ENCODE measurements at places on chromosomes 2 and 18. TPM values are rescaled to one million over a fixed set of nuclear protein-coding genes. Genes with fewer than 3 reads are reported as not detected.

DNA sequence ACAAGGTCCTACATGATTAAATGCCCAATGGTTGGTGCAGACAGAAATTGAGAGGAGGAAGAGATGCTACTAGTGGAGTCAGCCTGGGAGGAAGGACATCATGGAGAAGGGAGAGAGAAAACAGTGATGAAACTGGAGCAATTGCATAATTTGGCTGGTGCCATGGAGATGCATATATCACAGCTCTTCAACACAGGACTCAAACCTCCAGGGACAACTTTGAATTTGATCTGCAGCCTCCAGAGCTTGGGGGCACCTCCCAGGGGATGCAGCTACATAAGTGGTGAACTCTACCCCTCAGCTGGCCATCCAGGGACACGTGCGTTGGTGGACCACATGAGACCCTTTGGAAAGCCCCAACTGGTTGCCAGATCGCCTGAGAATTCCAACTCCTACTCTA lies 80.4 kb downstream of the CTAGE1 start:
- H3K27me3 ChIP-seq: no peaks in the 10 kb centered on the region
- no peak for DNase-seq
- no peaks in the 10 kb centered on the region for H3K4me1 ChIP-seq
- no peak overlapping the region for H3K4me3 ChIP-seq
- H3K27ac ChIP-seq: peak overlapping the region; percentile 61
- H3K36me3 ChIP-seq: no peaks in the 10 kb centered on the region

DNA sequence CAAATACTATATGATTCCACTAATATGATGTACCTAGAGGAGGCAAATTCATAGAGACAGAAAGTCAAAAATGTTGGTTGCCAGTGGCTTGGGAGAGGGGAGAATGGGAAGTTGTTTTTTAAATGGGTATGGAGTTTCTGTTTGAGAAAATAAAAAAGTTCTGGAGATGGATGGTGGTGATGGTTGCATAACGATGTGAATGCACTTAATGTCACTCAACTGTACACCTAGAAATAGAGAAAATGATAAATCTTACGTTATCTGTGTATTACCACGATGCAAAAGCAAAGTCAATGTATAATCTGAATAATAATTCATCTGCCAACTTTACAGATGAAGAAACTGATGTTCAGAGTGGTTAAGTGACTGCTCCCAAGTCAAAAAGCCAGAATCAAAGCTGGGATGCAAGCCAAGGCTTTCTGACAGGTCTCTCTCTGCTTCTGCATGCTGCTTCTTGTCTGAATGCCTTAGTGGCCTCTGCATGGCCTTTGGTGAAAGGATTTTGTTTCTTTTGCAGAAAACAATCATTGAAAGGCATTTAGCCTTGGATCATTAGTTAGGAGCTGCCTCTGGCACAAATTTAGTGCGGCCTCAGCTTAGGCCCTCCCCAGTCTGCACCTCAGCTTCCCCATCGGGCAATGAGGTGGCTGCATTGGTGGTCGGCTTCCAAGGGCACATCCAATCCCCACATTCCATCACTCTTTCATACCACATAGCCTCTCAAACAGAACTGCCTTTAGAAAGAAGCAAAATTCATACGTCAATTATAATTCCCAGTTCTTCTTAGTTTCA lies 46.5 kb upstream of the MYCN start:
- H3K27ac ChIP-seq: no peak overlapping the region
- no peaks in the 10 kb centered on the region for H3K27me3 ChIP-seq
- no peaks in the 10 kb centered on the region for H3K4me1 ChIP-seq
- no peak for DNase-seq

- DNase-seq: no peak
- no peak overlapping the region for H3K27ac ChIP-seq
- no peak overlapping the region for H3K4me3 ChIP-seq
- no peaks in the 10 kb centered on the region for H3K4me1 ChIP-seq
- H3K36me3 ChIP-seq: no peaks in the 10 kb centered on the region
Measured at GRCh38 chr2:217120429-217120828, 260.6 kb upstream of the TNP1 start.

DNA sequence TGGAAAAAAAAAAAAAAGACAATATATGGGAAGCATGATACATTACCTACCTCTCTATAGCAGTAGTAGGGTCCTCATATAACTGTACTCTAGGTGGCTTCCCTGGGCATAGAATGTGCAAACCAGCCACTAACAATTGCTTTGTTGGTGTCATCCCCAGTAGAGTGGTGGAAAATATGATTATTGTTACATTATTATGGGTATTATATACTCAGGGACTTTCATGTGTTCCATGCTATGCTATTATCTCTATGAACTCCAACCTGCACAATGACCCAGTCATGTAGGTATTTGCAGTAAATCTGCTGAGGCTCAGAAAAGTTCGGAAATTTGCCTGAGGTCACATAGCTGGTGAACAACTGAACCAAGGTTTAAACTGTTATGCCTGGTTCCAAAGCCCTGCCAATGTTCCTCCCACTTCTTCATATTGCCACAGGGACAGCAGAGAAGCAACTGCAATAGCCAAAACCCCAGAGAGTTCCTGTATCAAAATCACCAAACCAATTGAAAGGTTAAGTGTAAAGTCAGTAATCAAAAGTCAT lies 52.6 kb upstream of the MAP4K4 start:
- H3K27me3 ChIP-seq: no peaks in the 10 kb centered on the region
- H3K4me1 ChIP-seq: no peaks in the 10 kb centered on the region
- DNase-seq: no peak
- no peak overlapping the region for H3K27ac ChIP-seq
- no peak overlapping the region for H3K4me3 ChIP-seq

GRCh38 chr2:59693231-59693959 lies 860.1 kb downstream of the BCL11A start:
- no peaks in the 10 kb centered on the region for H3K4me1 ChIP-seq
- H3K27ac ChIP-seq: no peak overlapping the region
- no peaks in the 10 kb centered on the region for H3K27me3 ChIP-seq
- DNase-seq: no peak
- H3K4me3 ChIP-seq: no peak overlapping the region

GRCh38 chr2:173716458-173717052 lies 248.6 kb downstream of the SP3 start:
- no peaks in the 10 kb centered on the region for H3K4me1 ChIP-seq
- no peaks in the 10 kb centered on the region for H3K27me3 ChIP-seq
- no peak overlapping the region for H3K27ac ChIP-seq
- H3K4me3 ChIP-seq: no peak overlapping the region
- no peaks in the 10 kb centered on the region for H3K36me3 ChIP-seq
- DNase-seq: no peak

- no peak for DNase-seq
- no peaks in the 10 kb centered on the region for H3K27me3 ChIP-seq
- no peaks in the 10 kb centered on the region for H3K36me3 ChIP-seq
- H3K4me3 ChIP-seq: no peak overlapping the region
Measured at GRCh38 chr18:3321133-3321812, 59.3 kb downstream of the MYL12B start.

HMSD gene
- total RNA-seq: not detected

SLC5A6 gene
- 43.4 TPM for total RNA-seq

CENPA gene
- total RNA-seq: 0.64 TPM

M1AP gene
- total RNA-seq: 3.4 TPM

FAM228A gene
- 0.66 TPM for total RNA-seq

SELENOI gene
- total RNA-seq: 26.3 TPM

Measured in breast epithelium (tissue), 4 donors.